Tibial nerve (tissue), 4 donors: ENCODE measurements at places on chromosomes 7 and 10. TPM values are rescaled to one million over a fixed set of nuclear protein-coding genes. Genes with fewer than 3 reads are reported as not detected.
A peak's percentile ranks its signal among the peaks of the same experiment; 100 is the strongest.

GRCh38 chr10:91511549-91512330, 101.6 kb downstream of the HECTD2 start:
- no peak for DNase-seq

Gene ANXA8
- 4.8 TPM for total RNA-seq

DNA sequence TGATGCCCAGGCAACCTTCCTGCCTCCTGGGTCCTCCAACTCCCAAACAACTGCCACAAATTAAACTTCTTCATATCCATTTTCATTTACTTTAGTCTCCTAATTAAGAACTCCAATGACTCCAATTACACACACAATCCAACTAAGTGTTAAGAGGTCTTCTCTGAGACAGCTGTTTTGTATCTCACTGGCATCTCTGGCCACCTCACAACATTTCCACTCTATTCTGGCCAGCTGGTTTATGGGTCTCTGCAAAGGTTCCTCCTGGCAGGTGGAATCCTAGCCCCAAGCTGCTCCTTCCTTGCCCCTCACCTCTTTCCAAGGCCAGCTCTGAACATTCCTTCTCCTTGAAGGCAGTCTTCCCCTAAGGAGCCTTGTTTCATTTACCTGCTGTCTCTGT, 123.1 kb upstream of the HPS1 start:
- DNase-seq, result no peak

Gene TUBB8
- total RNA-seq, result not detected

- DNase-seq, result peak; percentile 59
Measured at GRCh38 chr10:59362959-59363381, 621 bp upstream of the FAM13C start.

Gene MMD2
- total RNA-seq, result not detected

- no peak for DNase-seq
Measured at GRCh38 chr7:87982116-87982515, 48.1 kb downstream of the ADAM22 start.

Gene UPK3BL2
- total RNA-seq, result 3.8 TPM

DNA sequence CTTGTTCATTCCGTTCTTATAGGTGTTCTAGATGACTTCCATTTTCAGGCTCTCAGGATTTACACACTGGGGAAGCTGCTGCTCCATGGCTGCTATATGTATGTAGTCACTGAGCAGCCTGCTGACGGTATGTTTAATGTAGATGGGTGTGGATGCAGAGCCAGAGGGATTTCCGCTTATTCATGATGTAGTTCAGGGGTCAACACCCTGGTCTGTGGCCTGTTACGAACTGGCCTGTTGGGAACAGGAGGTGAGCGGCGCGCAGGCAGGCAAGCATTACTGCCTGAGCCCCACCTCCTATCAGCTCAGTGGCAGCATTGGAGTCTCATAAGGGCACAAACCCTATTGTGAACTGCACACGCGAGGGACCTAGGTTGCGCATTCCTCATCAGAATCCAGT, 33.9 kb downstream of the DNAJB6 start:
- DNase-seq, result no peak

- DNase-seq, result no peak
Measured at GRCh38 chr7:159108491-159108890, 36.2 kb downstream of the VIPR2 start.

DNA sequence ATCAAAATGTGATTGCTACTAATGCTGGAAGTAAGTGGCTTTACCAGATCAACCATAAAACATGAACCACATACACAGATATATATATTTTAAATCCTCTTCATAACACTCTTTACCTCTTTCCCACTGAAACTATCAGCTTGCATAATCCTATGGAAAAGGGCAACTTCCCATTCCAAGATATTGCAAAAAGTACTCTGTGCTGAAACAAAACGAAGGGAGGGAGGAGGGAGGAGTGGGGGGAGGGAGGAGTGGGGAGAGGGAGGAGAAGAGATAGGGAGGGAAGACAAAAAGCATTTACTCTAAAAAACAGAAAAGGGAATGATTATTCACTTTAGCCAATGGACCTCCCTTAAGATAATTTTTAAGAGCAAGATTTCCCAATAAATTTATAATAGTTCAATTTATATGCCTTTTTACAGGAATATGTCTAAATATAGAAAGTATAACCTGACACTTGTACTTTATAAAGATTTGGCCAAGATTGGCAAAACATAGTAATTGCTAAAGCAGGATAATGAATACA, 344.8 kb upstream of the NFE2L3 start:
- no peak for DNase-seq

GRCh38 chr7:116524609-116525297, at the start of gene CAV1:
Gene CAV1 (plus strand): TSS chr7:116525036. CDS start chr7:116525063, 27 bp downstream.
- DNase-seq, result peak; percentile 75

Gene H2BK1
- total RNA-seq, result not detected

DNA sequence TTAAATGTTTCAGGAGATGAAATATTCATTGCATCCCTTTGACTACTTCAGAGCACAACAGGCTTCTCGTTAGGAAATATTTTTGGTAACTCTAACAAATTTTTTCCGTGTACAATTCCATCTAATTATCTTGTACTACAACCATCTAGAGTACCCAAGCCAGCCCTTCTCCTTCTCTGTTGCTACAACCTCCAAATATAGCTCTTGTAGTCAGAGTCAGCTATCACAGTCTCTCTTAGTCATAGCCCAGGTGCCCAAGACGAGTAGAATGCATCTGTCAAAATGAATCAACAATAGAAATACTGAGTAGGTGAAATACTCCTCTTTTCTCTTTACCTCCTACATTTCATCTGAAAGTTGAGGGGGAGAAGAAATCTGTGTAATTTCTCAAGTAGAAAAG, 74.0 kb downstream of the INHBA start:
- DNase-seq, result no peak

- DNase-seq, result no peak
Measured at GRCh38 chr7:51340936-51341335, 24.3 kb upstream of the COBL start.

Gene ARHGAP22
- 16.5 TPM for total RNA-seq

GRCh38 chr7:50142425-50143017, 49.5 kb upstream of the ZPBP start:
- no peak for DNase-seq

DNA sequence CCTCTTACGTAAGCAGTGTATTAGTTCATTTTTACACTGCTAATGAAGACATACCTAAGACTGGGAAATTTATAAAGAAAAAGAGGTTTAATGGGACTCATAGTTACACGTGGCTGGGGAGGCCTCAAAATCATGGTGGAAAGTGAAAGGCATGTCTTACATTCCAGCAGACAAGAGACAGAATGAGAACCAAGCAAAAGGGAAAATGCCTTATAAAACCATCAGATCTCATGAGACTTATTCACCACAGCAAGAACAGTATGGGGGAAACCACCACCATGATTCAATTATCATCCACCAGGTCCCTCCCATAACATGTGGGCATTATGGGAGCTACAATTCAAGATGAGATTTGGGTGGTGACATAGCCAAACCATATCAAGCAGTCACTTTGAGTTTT, 126.3 kb upstream of the CXCL12 start:
- DNase-seq, result no peak

DNA sequence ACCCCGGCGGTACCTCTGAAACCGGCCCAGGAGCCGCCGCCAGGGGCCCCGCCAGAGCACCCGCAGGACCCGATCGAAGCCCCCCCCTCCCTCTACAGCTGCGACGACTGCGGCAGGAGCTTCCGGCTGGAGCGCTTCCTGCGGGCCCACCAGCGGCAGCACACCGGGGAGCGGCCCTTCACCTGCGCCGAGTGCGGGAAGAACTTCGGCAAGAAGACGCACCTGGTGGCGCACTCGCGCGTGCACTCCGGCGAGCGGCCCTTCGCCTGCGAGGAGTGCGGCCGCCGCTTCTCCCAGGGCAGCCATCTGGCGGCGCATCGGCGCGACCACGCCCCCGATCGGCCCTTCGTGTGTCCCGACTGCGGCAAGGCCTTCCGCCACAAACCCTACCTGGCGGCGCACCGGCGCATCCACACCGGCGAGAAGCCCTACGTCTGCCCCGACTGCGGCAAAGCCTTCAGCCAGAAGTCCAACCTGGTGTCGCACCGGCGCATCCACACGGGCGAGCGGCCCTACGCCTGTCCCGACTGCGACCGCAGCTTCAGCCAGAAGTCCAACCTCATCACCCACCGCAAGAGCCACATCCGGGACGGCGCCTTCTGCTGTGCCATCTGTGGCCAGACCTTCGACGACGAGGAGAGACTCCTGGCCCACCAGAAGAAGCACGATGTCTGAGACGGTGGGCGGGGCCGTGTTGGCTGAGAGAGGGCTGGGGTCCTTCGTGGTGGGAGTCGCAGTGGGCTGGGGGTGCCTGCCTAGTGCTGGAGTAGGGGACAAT, 3.8 kb downstream of the REPIN1 start:
- no peak for DNase-seq

DNA sequence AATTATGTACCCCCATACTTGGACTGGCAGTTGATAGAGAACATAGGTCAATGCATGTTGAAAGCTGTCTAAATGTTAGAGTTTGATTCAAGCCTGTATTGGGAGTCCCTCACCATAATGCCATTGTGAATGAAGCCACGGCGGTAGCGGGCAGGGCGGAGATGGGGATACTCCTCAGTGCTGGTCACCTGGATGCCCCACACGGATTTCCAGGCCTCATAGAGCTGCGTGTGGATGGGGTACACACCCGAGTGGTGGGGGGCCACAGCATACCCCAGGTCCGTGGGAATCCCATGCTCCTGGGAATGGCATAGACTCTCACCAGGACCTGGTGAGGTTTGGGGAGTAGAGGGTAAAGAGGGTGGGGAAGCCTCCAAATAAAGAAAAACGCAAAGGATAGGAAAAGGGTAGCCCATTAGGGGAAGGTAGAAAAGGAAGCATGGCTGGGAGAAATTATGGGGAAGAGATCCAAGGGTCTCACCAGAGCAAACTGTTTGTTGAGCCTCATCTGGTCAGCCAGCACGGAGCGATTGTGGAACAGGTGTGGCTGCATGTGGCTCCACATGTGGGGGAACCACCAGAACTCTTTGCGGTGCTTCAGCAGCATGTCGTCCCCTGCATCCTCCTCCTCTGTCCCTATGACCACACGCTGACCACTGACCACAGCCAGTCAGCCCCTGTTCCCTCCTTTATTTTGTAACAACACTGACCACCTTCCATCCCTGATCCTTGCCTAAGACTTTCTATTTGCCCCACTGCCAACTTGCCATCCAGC, 5.0 kb downstream of the NDST2 start:
- DNase-seq, result no peak

DNA sequence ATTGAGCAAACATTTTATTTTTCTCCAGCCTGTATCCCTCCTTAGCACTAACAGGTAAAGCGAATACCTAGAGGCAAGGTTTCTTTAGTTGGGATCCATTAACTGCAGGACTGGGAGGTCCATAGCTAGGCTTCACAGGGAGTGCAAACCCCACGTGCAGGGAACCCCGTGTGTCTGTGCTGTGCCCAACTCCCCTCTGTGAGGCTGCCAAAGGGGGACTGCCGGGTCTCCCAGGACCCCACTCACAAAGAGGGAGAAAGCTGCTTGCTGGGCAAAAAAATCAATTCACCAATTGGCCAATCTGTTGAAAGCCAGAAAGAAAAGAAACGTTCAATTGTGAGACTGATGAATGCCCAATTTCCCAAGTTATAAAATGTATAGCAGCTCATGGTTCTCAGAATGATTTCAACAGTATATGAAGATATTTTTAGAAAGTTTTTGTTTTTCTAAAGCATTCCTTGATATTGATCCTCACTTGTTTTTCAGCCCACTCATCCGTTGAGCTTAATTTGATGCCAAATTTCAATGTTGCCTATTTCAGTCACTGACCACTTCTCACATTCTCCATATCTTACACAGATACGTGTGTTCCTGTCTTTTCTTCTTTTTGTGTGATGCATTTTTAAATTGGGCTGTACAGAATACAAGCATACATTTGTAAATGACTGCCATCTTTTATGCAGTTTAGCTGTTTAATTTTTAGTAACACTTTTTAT, 202.7 kb upstream of the PRSS58 start:
- no peak for DNase-seq

Gene ZFAND4
- 32.2 TPM for total RNA-seq

Gene CDC14C
- total RNA-seq, result not detected

- no peak for DNase-seq
Measured at GRCh38 chr10:50260791-50261281, 9.5 kb upstream of the ASAH2 start.

DNA sequence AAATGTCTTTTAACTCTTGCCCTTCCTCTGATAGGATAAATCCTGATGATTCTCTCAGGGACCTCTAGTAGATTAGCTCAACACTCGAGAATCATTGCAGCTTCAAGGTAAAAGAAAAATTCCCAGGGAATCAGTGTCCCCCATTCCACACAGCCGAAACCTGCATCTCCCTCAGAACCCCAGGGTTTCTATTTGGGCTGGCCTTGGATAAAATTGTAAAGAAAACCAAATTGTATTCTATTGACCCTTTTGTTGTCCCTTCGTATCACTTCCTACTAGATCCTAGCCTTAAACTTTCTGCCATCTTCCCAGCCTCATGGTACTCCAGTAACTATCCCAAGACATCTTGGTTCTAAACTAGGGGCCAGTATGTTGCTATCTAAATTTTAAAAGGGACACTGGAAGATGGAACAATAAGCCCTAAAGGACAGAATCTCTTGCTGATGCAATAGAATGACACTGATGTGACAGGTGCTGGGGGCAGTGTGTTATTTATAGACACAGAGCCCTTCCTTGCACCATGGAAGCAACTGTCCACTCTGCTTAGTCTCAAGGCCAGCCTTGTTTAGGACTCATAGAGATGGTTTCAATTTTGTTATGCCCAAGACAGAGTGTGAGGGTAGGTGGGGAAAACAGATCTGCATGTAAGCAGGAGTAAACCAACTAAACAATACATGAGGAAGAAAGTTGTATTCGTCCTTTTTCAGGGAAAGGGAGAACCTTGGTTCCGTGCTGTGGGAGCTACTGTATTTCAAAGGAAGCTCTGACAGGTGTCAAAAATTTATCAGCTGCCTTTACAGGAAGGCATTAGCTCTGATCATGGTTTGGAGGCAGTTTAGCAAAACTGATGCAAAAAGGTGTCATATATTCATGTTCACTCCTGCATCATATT, 7.6 kb downstream of the ASB15 start:
- DNase-seq, result no peak

Gene TRIP6
- total RNA-seq, result 86.0 TPM
